ENCODE measurements at places on chromosomes 16 and 17. TPM values are rescaled to one million over a fixed set of nuclear protein-coding genes. Genes with fewer than 3 reads are reported as not detected.

Gene CLEC19A
- not detected for total RNA-seq

Gene WFIKKN1
- 0.25 TPM for total RNA-seq

Gene CORO7
- 25.6 TPM for total RNA-seq

Gene TBC1D3C
- total RNA-seq, result not detected

Gene SLC12A3
- not detected for total RNA-seq

Gene GP1BA
- total RNA-seq, result not detected

Gene EPN3
- total RNA-seq, result not detected

Gene ABR
- 38.8 TPM for total RNA-seq

Gene GRIN2C
- 0.12 TPM for total RNA-seq

Gene TBC1D3K
- total RNA-seq, result not detected

Gene SLC6A2
- total RNA-seq, result not detected

Measured in uterine smooth muscle cell (primary cell).